Endothelial cell of umbilical vein (primary cell): ENCODE measurements at places on chromosomes 12 and 14.

- peak; percentile 87 for DNase-seq
Observed at GRCh38 chr14:24366721-24367513, 1.1 kb upstream of the NFATC4 start.

DNA sequence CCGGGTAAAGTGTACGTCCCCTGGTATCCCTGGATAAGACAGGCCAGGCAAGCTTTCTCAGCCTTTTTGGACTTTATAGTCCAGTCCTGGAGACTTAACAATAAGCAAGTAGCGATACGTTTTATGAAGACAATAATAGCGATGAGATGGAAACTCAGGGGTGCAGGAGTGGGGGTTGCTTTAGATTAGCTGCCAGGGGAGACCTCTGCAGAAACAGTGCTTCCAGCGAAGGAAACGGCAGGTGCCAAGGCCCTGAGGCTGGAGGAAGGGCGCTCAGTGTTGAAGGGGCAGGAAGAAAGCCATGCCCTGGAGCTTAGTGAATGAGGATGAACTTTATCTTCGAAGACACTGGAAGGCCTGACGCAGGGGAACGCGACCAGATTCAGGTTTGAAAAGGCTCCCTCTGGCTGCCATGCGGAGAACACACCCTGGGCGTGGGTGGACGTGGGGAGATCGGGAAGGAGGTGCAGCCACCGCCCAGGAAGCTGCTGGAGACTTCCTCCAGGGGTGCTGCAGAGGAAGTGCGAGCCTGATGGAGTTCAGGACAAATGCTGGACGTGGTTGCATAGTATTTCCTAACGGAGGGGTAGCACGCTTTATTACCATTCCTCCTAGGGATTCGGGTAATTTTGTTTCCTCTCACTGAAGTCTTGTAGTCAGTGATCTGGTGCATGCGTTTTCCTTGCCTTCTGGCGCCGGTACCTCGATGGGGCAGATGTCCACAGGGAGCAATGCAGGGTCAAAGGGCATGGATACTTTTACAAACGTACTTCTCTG lies 26.1 kb upstream of the UBC start:
- DNase-seq = peak; percentile 80

- no peak for DNase-seq
Observed at GRCh38 chr12:79327465-79327864, 363.3 kb downstream of the PAWR start.

- DNase-seq = no peak
Observed at GRCh38 chr12:26539131-26539530, 293.9 kb downstream of the ITPR2 start.

DNA sequence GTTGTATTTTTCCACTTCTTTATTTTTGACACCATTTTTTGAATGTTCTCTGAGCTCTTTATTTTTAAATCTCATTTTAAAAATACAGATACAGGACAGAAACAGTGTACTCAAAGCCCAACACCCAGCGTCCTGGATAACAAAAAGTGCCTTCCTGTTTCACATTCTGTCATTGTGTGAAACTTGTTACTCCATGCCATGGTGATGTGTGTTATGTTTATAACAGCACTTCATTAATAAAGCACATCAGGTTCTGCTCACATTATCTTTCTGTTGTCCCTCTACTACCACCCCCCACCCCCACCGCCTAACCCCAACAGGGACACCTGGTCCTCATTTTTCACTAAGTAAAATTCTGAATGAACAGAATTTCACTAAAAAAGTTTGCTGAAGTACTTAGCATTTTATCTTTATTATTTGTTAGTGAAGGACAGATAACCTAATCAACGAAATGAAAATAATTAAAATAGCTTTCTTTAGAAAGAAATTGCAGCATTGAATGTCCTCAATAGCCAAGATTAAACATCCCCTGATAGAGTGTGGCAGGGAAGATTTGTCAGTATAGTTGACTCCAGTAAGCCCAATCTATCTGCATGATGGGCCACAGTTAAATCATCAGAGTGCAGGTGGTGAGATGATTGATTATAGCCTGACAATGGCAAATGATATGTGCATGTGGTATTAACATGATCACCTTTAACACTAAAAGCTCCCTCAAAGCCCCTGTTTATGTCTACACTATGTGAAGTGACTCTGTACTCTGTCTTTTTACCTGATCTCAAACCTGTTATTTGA lies 153.9 kb downstream of the ACSS3 start:
- no peak for DNase-seq
